ENCODE measurements at places on chromosomes 12 and 14. TPM values are rescaled to one million over a fixed set of nuclear protein-coding genes. Genes with fewer than 3 reads are reported as not detected.
A peak's percentile ranks its signal among the peaks of the same experiment; 100 is the strongest.

PMEL gene
- 5.0 TPM for total RNA-seq

SRRM4 gene
- not detected for total RNA-seq

SIX4 gene
- 3.2 TPM for total RNA-seq

TRAF3 gene
- total RNA-seq = 17.8 TPM

PTCSC3 gene
- not detected for total RNA-seq

DCN gene
- 1,461 TPM for total RNA-seq

DNA sequence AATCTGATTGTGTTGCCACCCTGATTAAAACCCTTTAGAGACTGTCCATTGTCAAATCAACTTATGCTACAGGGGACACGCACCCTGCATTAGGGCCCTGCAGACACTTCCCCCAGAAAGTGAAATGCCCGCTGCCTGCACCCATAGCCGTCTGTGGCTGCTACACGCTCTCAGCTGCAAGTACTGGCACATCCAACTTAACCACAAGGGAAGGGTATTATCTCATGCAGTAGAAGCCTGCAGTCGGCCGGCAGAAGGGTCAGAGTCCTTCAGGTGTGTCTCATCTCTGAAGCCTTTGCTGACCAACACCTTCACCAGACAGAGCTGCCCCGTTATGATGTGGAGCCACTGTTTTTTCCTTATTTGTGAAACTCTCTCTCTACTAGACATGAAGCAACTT, 20.8 kb downstream of the CFAP251 start:
- DNase-seq = no peak

DNA sequence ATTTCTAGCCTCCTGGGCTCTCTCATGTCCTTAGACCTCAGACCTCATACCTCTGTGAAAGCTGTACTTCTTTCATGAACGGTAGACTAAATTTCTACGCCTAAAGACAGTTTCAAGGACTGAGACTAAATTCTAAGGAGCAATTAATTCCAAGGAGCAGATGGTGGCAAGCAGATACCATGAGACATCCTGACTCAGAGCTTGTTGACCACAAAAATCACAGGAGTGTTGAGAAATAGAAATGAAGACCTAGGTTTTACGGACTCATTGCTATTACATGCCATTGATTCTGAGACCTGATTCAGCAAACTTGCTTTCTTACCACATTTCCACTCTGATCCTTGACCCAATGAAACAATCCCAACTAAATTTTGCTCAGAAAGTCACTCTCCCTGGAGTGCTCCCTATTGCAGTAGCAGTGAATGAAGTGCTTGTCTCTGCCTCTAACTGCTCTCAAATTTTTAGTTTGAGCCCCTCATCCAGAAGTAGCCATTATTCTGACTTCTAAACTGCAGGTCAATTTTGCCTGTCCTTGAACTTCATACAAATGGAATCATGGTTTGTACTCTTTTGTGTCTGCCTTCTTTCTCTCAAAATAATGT, 52.0 kb downstream of the PEX5 start:
- DNase-seq = no peak

DNA sequence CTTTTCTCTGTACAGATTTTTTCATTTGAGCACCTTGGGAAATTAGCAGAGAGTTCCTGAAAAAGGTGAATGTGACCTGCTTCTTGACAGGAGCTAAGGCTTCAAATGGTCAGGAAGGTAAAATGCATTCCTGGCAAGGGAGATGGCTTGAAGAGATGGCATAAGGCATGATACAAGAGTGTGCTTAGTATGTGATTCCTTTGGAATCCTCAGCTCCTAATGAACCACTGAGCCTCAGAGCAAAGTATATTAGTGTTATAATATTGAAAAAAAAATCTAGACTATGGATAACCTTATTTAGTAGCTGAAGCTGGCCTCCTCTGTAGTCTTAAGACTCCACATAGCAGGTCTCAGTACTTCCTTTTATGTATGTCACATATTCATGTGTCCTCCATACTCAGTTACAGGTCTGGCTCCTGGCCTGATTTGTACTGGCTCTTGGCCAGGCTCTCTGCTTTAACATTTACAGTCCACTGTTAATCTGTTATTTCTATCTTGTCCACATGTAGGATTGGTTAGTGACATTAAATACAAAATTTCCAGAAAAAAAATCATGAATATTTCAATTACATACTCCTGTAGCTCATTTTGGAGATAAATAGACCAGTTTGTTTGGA, 17.9 kb downstream of the TOGARAM1 start:
- no peak for DNase-seq

GRCh38 chr14:94144765-94145164, 15.4 kb upstream of the IFI27L2 start:
- DNase-seq = peak; percentile 60

GRCh38 chr12:79900199-79900598, 34.7 kb downstream of the PPP1R12A start:
- no peak for DNase-seq

- DNase-seq = no peak
Observed at GRCh38 chr12:123106640-123107359, 44.1 kb downstream of the PITPNM2 start.

- DNase-seq = no peak
Observed at GRCh38 chr12:46830731-46831334, 5.0 kb upstream of the SLC38A4 start.

- no peak for DNase-seq
Observed at GRCh38 chr12:5188472-5188871, 144.8 kb downstream of the KCNA5 start.

Measured in posterior vena cava (tissue), 2 donors.